ENCODE measurements at places on chromosomes 11 and 22.

- DNase-seq: no peak
Measured at GRCh38 chr11:37557990-37558389, 960.0 kb upstream of the RAG2 start.

DNA sequence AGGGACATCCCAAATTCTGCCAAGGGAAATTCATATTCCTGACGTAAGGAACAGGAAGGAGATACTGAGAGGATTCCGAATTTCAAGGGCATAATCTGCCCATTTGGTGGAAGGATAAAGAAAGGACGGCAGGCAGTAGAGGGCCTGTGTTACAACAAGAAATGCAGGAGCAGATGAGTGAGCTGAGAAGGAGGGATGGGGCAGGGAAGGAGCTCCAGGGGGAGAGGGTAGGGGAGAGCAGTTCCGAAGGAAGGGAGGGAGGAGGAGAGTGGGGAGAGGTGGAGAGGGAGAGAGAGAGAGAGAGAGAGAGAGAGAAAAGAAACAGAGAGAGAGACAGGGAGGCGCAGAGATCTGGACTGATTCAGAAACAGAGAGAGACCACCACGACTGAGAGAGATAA, 843 bp downstream of the OPCML start:
- no peak for DNase-seq

GRCh38 chr22:45869340-45869847, 107.6 kb downstream of the WNT7B start:
- DNase-seq: no peak

- DNase-seq: no peak
Measured at GRCh38 chr11:124623861-124624525, 1.3 kb downstream of the TBRG1 start.

DNA sequence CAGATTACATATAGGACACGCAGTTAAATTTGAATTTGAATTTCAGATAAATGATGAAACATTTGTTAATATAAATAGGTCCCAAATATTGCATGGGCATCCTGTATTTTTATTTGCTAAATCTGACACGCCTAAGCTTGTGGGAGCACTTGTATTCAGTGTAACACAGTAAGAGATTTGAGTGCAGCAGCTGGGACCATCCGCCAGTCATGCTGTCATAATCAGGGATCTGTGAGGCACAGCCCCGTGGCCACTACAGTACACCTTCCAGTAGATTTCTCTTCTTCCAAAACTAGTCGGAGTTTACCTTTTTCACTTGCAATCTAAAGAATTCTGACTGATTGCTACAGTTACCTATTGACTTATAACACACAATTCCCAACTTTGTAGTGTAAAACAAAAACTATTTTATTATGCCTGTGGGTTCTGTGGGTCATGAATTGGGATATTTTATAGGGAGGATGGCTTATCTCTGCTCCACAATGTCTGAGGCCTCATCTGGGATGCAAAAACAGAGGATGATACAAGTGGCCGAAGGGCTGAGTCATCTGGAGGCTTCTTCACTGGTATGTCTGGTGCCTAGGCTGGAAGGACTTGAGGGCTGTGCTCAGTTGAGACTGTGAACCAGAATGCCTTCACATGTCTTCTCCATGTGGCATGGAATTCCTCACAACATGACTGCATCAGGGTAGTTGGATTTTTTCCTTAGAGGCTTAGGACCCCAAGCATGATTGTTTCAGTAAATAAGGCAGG, 74.1 kb downstream of the PRSS23 start:
- DNase-seq: no peak

GRCh38 chr11:2779981-2780849, 80.4 kb upstream of the KCNQ1OT1 start:
- DNase-seq: no peak

DNA sequence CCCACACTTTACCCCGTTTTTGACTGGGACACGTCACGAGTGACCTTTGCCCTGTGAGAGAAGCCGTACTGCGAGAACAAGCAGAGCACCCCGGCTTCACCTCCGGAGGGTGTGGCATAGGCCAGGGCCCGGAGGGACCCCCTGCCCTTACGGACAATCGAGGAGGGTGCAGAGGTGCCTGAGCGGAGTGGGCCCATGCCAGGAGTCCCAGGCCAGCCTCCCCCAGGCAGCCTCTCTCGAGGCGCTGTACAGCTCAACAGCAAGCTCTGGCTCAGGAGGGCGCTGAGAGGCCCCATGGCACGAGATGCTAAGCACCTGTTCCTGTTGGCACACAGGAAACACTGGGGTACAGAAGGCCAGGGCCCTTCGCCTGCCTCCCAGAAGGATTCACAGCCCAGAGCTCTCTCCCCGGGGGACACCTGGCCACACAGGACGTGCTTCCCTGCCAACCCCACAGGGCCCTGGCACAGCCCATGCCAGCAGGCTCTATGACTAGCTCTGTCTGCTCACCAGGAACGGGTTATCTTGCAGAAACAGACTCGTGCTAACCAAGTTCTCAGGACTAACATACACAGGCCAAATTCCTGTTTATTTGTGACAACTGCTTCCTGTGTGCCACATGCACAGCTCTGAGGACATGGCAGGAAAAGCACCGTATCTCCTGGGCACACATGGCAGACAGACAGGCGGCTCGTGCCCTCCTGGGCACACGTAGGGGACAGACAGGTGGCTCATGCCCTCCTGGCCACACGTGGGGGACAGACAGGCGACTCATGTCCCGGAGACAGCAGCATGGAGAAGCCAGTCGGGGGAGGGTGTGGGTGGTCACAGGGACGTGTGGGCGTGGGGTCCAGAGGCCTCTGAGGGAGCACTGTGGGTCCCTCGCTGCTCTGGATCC, 11.6 kb downstream of the TOLLIP start:
- no peak for DNase-seq

GRCh38 chr22:27113211-27113635, 455.8 kb downstream of the MIAT start:
- DNase-seq: no peak

- DNase-seq: no peak
Measured at GRCh38 chr11:23455321-23455891, 595.1 kb upstream of the CCDC179 start.

GRCh38 chr11:1844221-1845094, 5.7 kb downstream of the TNNI2 start:
- peak; percentile 25 for DNase-seq

DNA sequence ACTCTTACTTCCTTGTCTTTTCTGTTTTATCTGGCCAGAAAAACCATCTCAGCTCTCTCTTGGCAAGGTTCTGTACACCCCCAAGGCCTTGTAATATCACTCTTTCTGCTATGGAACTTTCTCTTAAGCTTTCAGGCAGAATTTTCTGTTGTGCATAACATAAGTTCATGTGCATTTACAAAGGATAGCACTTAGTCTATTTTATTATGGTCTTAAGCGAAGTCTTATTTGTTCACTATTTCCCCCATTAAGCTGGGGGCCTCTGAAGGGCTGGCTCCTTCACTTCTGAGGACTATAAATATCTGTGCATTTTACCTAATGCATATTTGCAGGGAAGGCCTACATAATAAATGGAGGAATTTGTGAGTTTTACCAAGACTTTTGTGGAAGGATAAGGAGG, 1393.4 kb downstream of the FAM181B start:
- no peak for DNase-seq

DNA sequence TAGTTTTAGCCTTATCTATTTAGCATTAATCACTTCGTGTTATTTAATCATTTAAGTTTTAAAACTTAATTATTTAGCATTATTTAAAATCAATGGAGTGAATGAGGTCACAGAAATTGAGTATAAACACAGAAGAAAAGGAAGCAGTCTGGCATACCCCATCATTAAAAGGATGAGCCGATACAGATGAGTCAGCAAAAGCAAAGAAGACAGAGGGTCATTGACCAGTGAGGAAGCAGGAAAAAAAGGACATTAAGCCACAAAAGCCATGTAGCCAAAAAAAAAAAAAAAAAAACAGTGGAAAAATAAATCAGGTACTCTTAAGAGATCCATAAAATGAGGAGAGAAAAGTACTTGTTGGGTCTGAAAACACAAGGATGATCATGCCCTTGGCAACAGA, 71.5 kb downstream of the TYR start:
- DNase-seq: no peak

All from effector memory CD4-positive, alpha-beta T cell (primary cell).